ENCODE measurements at places on chromosomes 2 and 18. TPM values are rescaled to one million over a fixed set of nuclear protein-coding genes. Genes with fewer than 3 reads are reported as not detected.

The KCNG3 gene
- total RNA-seq, result 0.16 TPM

The RFTN2 gene
- total RNA-seq, result 29.9 TPM

The AQP12B gene
- not detected for total RNA-seq

- no peak for DNase-seq
These were observed 25.4 kb downstream of the NCK2 start for GRCh38 chr2:105770149-105770548.

The TANK gene
- 89.5 TPM for total RNA-seq

The KIAA2012 gene
- 0.47 TPM for total RNA-seq

GRCh38 chr2:168355779-168356476 is 100.1 kb upstream of the CERS6 start:
- DNase-seq, result no peak

DNA sequence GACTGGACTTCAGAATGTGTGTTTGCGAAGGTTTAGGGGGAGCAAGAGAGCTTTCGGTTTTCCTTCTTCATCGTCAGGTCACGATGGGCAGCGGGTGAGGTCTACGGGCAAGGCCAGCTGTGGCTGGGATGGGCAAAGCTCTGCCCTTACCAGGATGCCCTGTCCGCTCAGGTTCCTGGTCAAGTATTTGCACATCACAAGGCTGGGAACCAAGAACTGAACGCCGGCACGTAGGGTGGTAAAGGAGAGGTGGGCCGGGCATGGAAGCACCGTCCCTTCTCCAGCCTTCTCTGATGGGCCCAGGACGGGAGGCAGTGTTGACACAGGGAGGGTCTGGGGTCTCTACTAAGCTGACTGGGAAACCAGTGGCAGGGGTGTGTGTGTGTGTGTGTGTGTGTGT is 50.5 kb upstream of the UBE2F start:
- no peak for DNase-seq

The DGKD gene
- total RNA-seq, result 33.1 TPM

GRCh38 chr2:56375251-56375650 is 191.5 kb downstream of the CCDC85A start:
- DNase-seq, result no peak

- DNase-seq, result no peak
These were observed at the start of gene COLEC12 for GRCh38 chr18:500632-501405. Gene COLEC12 (minus strand): TSS chr18:500701. CDS start chr18:500514, 187 bp downstream.

- DNase-seq, result no peak
These were observed 146.3 kb downstream of the GCA start for GRCh38 chr2:162490052-162490717.

The BOLL gene
- not detected for total RNA-seq

The RTKN gene
- total RNA-seq, result 6.7 TPM

- no peak for DNase-seq
These were observed 141.4 kb downstream of the BCL11A start for GRCh38 chr2:60412027-60412426.

- no peak for DNase-seq
These were observed 29.8 kb downstream of the EHD3 start for GRCh38 chr2:31263636-31264190.

All from occipital lobe (tissue), 3 donors.